NCI-H446 treated with DMSO at 0.1 percent for 48 hours (cell line): ENCODE measurements at places on chromosomes 5 and 9.

DNA sequence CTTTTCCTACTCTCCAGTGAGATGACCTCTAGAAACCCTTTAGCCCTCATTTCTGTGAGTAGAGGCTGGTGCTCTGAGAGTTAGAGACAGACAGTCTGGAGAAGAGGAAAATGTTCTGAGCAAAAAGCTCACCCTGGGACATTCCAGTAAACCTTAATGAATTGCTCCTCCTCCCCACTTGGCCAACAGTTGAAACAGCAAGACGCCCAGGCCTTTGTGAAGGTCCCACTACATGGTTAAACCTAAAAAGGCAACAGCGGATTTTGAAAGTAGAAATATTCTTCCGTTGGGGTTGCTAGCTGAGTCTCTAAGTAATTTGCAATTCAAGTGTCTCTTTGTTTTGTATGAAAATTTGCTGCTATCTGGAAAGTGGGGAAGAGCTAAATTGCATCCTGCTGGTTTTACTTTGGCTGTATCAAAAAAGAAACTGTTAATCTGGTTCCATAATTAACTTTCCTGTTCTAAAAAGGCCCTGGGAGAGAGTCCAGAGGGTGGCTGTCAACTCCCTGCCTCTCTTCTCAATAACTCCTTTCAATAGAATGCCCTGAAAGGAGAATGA lies 63.8 kb downstream of the ATP10B start:
- no peak for DNase-seq

GRCh38 chr9:97907046-97907445 lies 15.3 kb downstream of the TRMO start:
- no peak for DNase-seq

- no peak for DNase-seq
Measured at GRCh38 chr9:130433168-130433946, 11.4 kb upstream of the ASS1 start.

- DNase-seq = no peak
Measured at GRCh38 chr5:134249469-134250379, 23.9 kb upstream of the PPP2CA start.

- DNase-seq = no peak
Measured at GRCh38 chr5:994272-994607, 14.4 kb upstream of the NKD2 start.

- DNase-seq = no peak
Measured at GRCh38 chr5:168286386-168286785, 5.1 kb upstream of the WWC1 start.

- no peak for DNase-seq
Measured at GRCh38 chr9:125446561-125447094, 185.0 kb downstream of the GAPVD1 start.

DNA sequence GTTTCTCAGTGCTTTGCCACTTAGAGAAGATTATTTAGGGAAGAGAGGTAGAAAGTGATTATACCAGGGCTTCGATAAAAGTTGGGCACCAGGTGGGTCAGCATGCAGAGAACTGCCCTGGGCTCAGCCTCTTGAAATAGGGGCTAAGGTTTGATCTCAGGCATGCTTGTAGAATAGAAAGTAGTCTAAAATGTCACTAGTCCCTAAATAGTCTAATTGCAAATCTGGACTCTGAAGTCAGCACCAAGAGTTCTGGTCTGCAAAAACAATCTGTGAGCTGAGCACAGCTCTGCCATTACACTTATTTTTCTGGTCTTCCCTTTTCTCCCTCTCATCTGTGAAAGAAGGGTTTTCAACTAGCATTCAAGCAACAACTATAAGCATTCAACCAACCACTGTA lies 248.0 kb downstream of the SMARCA2 start:
- no peak for DNase-seq

- DNase-seq = no peak
Measured at GRCh38 chr9:83521411-83521810, 16.8 kb downstream of the FRMD3 start.

DNA sequence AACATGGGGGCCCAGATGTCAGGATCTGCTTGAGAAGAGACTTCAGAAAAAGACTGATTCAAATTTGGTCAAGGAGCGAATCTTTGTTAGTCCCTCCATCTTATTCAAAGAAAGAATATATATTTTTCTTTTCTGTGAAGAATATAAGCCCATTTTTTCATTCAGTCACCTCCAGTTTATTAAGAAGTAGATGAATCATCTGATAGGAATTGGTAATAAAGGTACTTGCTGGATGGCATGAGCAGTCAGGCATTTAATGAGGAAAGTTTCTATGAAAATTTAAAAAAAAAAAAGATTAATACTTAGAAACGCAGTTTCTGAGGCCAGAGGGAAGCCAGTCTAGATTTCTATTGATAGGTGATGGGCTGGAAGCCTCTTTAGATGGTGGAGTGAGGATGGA lies 373.1 kb upstream of the SMC2 start:
- no peak for DNase-seq

GRCh38 chr5:158529454-158529853 lies 570.3 kb downstream of the EBF1 start:
- DNase-seq = no peak

DNA sequence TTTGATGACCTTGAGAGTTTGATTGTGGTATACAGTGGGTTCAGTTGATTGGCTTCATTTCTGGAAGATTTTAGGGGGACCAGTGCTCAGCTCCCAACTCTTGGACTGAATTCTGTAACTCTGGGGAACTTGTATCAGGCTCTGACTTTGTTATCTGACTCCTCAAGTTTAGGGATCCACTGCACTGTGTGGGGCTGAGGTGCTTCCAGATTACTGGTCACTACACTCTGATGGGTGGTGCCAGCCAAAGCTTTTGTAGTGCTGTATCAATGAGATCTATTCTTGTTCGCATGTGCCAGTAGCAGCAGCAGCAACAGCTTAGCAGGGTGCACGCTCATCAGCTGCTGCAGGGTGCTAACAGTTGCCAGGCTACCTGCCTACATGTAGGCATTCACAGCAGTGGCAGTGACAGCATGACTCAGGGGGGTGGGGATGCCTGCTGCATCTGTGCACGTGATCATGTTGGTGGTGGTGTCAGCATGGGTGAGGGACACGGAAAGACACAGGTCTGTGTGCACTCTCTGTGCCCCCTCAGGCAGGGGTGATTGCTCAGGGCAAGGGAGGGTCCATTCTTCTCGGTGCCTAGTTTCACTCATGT lies 438.8 kb upstream of the SEMA6A start:
- DNase-seq = no peak

DNA sequence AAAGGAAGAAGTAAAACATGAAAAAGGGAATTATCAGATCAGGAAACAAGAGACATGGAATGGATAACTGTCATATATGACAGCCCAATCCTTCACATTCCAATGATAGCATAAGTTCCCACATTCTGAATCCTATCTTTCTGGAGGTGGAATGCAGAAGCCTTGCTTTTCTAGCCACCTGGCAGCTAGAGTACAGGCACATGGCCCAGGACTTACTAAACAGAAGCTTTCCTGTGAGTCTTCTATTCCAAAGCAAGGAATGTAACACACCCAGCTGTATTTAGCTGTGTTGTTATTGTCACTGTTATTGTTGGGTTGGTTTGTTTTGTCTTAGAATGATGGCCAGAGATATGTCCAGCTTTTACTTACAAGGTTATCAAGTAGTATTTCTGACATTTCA lies 780.5 kb upstream of the ZNF608 start:
- no peak for DNase-seq

- DNase-seq = no peak
Measured at GRCh38 chr9:4879115-4879558, 86.4 kb downstream of the RCL1 start.

- DNase-seq = peak; percentile 27
Measured at GRCh38 chr5:150487199-150488061, 20.5 kb upstream of the NDST1 start.

- peak; percentile 24 for DNase-seq
Measured at GRCh38 chr5:159324102-159324755, 6.1 kb downstream of the IL12B start.

DNA sequence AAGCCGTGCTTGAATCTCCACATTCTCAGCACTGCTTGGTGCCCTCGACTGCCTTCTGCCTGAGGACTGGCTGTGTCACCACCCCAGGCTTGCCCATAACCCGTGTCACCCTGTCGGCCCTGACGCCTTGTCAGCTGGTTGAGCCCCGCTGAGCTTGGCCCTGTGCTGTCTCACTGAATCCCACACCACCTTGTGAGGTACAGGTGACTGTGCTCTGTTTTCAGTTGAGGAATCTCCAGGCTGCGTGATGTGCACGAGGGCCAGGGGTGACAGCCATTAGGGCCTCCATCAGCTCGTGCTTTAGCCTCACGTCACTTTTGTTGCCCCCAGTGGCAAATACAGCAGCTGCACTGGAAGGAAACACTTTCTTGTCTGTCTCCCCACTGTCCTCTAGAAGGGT lies 90.7 kb downstream of the CACNA1B start:
- no peak for DNase-seq

DNA sequence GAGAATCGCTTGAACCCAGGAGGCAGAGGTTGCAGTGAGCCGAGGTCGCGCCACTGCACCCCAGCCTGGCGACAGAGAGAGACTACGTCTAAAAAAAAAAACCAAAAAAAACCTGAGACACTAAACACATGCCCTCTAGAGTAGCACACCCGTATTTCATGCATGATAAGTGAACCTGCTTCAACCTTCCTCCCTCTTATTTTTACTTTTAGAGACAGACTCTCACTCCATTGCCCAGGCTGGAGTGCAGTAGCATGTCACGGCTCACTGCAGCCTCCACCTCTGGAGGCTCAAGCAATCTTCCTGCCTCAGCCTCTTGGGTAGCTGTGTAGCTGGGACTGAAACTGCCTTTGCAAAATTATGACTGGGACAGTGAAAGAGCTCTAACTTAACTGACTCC lies 17.6 kb upstream of the NANS start:
- no peak for DNase-seq

GRCh38 chr9:120980951-120981350 lies 54.4 kb upstream of the TRAF1 start:
- DNase-seq = no peak

GRCh38 chr9:19913151-19913550 lies 124.3 kb upstream of the SLC24A2 start:
- DNase-seq = no peak

DNA sequence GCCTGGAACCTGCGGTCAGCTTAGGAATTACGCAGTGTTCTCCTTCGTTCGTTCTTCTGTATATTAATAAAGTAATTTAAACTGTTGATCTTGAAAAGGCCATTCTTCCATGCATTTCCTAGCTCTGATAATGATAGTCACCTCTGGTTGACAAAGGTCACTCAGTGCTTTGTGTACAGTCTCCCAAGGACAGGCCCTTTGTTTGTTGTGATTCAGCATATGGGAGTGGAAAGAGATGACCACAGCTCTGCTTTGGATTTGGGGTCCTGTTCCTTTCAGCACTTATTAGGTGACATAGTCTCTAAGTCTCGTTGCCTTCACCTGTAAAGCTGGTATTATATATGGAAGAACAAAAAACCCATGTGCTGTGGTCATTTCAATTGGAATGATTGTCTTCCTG lies 39.6 kb downstream of the RAD23B start:
- DNase-seq = no peak

- DNase-seq = no peak
Measured at GRCh38 chr5:31504529-31504928, 27.4 kb downstream of the DROSHA start.

GRCh38 chr5:36575361-36575781 lies 31.0 kb upstream of the SLC1A3 start:
- DNase-seq = no peak

DNA sequence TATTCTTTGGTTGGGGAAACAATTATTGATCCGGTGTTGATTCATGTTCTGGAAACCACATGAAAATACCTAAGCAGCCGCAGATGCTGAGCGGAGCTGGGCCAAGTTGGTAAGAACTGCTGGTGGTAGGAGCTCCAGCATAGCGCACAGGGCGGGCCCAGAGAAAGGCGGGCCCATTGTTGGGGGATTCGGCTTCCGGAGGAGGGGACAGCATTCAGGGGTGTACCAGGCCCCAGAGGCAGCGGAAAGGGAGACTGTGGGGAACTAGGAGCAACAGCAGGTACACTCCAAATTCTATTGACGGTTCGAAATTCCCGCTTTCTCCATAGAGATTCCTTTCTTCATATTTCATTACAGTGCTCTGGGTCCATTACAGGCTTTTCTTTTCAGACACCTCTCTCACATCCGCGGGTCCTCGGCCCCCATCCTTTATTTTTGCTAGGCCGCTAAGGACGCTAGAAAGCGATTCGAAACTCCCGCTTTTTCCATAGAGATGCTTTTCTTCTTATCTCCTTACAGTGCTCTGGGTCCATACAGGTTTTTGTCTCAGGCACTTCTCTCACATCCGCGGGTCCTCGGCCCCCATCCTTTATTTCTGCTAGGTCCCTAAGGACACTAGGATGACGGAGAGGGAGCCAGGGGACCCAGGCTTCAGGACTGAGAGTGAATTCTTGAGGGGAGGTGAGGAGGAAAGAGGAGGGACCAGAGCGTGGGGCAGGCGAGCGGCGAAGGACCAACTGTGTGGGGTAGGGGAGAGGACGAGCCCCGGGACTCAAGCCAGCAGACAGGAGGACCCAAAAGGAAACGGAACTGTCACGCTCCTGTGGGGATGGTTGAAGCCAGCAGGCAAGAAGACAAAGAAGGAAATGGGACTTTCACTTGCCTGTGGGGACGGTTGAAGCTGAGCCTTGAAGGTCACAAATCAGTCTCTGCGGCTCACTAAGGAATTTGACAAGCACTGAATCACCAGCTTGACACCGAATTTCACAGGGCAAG lies at the start of gene CCDC152:
Gene CCDC152, plus strand, starts transcription at position 213 of the 996 bp plus-strand sequence. CDS start 2,304 bp downstream, outside the sequence.
- DNase-seq = peak; percentile 69

DNA sequence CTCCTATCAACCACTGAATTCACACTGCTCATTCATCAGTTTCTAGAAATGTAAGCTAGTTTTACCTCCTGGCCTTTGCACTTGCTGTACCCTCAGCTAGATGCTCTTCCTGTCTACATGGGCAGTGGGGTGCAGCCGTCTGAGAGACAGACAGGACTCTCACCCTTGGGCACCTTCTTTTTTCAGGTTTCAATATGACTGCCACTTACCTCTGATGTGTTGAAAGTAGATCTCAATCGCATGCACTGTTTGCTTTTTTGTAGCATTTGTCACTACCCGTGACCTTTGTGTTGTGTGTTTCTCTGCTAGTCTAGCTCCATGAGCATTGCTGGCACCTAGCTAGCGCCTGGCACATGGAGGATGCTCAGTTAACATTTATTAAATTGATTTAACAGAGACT lies 403.1 kb upstream of the TRPC7 start:
- no peak for DNase-seq

- no peak for DNase-seq
Measured at GRCh38 chr9:131436865-131437271, 43.0 kb downstream of the PRRC2B start.

DNA sequence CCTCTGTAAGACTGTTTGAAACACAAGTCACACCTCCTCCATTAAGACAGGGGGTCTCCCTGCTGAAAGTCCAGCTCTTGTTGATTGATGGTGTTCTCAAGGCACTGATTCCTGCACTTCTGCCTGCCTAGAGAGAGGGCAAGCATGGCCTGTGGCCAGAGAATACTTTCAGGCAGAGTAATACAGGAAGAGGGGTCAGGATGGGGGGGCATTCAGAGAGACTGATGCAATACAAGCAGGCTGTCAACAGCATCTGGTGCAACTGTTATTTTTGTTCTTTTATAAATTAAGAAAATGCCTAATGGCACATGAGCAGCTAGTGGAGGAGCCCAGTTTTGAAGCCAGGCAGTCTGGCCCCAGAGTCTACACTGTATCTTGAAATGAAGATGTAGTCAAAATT lies 302.2 kb downstream of the DIRAS2 start:
- no peak for DNase-seq

GRCh38 chr5:10199692-10200091 lies 50.0 kb downstream of the ATPSCKMT start:
- peak; percentile 64 for DNase-seq
